ENCODE measurements at places on chromosomes 12 and 14.

DNA sequence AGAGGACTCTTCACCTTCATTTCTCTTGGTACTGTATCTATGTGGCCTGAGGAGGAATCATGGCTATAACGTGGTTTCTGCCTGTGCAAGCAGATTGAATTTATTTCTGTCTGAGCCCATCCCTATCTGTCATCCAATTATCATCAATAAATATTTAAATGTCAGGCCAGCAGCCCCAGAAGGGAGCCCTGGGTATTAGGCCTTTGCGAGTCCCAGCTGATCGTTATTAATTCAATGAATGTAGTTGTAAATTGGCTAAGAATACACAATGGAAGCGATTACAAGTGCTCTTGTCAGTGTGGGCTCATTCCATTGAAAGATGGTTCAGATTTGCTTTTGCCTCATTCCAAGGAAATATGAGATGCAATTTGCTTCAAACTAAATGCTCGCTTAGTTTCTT, 142.0 kb downstream of the KTN1 start:
- no peak for DNase-seq

DNA sequence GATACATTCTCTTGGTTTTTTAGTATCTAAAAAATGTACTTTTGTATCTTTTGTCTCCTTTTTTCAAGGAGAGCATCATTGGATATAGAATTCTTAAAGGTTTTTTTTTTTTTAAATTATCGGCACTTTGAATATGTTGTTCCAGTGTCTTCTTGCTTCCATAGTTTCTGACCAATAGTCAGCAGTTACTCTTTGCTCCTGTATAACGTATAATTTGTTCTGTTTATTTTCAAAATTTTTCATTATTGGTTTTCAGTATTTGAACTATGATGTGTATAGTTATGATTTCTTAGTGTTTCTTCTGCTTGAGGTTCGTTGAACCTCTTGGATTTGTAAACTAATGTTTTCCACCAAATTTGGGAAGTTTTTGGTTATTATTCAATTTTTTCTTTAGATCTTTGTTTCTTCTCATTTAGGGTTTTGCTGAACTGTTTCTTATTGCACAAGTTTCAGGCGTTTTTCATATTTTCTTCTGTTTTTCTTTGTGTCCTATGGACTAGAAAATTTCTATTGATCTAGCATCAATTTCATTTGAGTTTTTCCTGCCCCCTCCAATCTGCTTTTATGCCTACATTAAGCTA, 93.9 kb downstream of the PLBD1 start:
- no peak for DNase-seq

- no peak for DNase-seq
Measured at GRCh38 chr14:39217214-39217879, 16.4 kb upstream of the MIA2 start.

DNA sequence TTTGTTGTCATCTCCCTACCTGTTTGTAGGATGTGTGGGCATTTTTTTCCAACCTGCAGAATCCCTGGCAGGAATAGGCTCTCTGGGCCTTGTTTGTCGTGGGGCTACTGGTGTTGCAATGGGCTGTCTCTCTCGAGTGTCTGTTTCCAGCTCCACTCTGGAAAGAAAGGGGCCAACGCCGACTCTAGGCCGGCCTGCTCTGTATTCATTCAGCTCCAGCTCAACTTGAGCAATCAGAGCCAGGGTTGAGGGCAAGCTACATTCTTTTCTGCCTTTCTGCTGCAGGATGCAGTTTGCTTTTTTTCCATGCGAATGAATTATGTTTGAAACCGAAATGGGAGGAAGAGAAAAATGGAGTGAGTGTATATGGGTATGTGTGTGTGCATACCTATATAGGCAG, 2.3 kb downstream of the JDP2 start:
- no peak for DNase-seq

- no peak for DNase-seq
Measured at GRCh38 chr12:75632442-75632841, 121.0 kb upstream of the KRR1 start.

DNA sequence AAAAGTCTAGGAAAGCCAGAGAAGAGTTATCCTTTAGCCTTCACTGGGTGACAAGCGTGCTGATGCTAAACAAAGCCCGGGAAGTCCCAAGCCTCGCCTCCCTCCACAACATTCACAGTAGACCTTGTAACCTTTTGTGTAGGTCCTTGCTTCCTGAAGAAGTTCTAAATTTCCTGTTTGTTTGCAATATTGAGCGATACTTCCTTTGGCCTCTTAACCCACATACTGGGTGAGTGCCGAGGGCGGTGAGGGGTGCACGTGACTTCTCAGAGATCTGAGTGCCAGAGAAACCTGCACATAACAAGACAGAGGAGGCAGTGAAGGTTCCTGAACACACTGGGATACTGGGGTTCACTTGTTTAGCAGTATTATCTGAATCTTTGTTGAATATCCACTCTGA, 134.3 kb downstream of the PLXNC1 start:
- DNase-seq: no peak
